ENCODE measurements at places on chromosomes 12 and 14. TPM values are rescaled to one million over a fixed set of nuclear protein-coding genes. Genes with fewer than 3 reads are reported as not detected.

GRCh38 chr12:132323171-132324010 lies 6.0 kb downstream of the GALNT9 start:
- no peak for DNase-seq

Gene NUAK1
- 14.9 TPM for total RNA-seq

DNA sequence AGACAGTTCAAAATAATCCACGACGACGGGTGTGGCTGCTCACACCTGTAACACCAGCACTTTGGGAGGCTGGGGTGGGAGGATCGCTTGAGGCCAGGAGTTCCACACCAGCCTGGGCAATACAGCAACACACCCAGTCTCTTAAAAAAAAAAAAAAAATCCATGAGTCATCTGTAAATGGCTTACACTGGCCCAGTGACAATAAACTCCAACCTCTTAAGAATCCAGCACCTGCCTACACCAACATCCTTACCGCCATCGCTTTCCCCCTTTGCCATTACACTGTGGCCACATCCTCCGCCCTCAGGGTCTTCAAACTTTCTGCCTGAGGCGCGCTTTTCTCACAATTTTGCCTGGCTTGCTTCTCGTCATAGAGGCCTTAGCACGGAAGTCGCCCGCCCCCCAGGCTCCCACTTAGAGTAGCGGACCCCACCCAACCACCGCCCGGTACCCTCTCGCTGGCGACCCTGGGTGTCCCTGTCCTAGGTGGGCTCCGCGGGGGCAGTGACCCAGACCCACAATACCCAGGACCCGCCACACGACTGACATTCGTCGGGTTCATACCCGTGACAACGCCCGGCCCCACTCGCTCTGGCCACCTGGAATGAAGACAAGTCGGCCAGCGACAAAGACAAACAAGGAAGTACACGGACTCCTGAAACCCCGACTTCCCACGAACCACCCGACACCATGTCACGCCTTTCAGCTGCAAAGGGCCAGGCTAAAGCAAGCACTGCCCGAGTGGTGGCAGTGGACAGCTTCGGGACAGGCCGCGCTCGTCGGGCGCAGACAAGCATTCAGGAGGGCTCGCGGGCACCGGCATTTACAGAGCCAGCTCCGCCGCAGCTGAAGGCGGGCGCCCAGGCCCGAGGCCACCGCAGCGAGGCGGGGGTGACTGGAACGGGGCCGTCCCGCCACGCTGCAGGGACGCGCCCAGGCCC lies 636 bp downstream of the GOLGA3 start:
- peak; percentile 76 for DNase-seq

DNA sequence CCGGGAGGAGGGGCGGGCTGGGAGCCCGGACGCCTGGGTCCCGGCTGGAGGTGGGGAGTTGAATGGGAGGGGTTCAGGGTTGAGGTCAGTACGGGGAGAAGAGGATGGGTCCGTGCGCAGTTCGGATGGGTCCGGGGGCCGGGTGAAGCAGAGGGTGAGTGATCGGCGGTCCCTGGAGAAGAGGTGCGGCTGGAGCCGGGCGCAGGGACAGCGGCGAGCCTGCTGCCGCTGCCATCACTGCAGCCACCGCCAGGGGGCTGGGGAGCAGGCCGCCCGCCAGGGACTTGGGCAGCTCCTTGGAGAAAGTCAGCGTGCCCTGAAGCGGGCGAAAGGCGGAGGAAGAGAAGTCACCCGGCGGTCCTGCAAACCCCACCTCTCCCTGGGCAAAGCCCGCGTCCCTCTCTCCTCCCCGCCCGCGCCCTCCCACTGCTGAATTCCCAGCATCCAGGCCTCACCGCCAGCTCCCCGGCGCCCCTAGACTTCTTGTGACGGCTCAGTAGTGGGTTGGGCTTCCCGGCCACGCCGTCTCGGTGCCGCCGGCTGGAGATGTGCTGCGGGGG lies 6.0 kb upstream of the GPR84 start:
- DNase-seq, result peak; percentile 77

DNA sequence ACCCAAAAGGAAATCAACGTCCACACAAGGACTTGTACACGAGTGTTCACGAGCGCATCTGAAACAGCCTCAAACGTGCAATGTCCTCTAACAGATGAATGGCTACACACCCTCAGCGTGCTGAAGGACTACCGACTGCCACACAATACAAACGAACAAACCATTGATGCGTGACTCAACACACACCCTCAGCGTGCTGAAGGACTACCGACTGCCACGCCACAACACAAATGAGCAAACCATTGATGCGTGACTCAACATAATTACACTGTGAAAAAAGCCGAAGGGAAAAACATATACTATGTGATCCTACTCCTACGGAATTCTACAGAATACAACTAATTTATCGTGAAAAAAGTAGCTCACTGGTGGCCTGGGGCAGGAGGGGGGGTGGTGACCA lies 25.1 kb upstream of the BTBD6 start:
- no peak for DNase-seq

Gene OTOGL
- total RNA-seq, result 0.71 TPM

- DNase-seq, result peak; percentile 74
Measured at GRCh38 chr12:75982979-75983660, 48.5 kb downstream of the PHLDA1 start.

GRCh38 chr14:59275668-59276067 lies 87.2 kb downstream of the DAAM1 start:
- DNase-seq, result peak; percentile 92

GRCh38 chr12:67601126-67601525 lies 47.4 kb upstream of the DYRK2 start:
- no peak for DNase-seq

- peak; percentile 16 for DNase-seq
Measured at GRCh38 chr14:35223927-35224326, 68.3 kb upstream of the PSMA6 start.

GRCh38 chr12:2318286-2318685 lies 265.5 kb downstream of the CACNA1C start:
- DNase-seq, result no peak

DNA sequence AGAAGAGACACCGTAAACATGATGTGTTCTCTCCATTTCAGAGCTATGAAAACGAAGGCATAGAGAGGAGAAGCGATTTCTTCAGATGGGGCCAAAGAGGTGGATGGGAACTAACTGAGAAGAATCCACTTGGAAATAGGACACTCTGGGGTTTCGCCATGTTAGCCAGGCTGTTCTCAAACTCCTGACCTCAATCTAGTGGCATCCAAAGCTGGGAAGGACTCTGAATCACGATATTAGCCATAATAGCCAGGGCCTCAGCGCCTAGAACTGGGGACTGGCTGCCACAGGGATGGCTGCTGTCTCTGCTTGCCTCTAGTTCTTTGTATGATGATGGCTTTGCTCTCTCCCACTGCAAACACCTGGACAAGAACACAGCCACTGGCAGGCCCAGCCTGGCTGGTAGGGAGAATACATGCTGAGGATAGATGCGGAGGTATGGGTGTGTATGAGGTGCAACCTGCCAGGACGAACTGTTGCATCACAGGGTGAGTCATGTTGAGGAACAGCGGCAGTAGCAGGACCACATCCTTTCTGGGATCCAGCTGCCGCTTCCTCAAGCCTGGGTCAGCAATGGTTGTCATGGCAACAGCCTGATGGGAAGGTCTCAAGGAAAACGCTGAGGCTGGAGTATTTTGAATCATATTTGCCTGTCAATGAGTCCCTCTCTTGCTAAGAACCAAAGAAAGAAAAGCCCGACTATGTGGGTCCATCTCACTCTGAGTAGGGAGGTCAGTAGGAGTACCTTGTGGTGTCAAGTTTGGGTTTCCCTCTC lies 31.1 kb downstream of the CCDC177 start:
- DNase-seq, result peak; percentile 93

GRCh38 chr14:74954232-74954946 lies 1.0 kb downstream of the PGF start:
- DNase-seq, result no peak

DNA sequence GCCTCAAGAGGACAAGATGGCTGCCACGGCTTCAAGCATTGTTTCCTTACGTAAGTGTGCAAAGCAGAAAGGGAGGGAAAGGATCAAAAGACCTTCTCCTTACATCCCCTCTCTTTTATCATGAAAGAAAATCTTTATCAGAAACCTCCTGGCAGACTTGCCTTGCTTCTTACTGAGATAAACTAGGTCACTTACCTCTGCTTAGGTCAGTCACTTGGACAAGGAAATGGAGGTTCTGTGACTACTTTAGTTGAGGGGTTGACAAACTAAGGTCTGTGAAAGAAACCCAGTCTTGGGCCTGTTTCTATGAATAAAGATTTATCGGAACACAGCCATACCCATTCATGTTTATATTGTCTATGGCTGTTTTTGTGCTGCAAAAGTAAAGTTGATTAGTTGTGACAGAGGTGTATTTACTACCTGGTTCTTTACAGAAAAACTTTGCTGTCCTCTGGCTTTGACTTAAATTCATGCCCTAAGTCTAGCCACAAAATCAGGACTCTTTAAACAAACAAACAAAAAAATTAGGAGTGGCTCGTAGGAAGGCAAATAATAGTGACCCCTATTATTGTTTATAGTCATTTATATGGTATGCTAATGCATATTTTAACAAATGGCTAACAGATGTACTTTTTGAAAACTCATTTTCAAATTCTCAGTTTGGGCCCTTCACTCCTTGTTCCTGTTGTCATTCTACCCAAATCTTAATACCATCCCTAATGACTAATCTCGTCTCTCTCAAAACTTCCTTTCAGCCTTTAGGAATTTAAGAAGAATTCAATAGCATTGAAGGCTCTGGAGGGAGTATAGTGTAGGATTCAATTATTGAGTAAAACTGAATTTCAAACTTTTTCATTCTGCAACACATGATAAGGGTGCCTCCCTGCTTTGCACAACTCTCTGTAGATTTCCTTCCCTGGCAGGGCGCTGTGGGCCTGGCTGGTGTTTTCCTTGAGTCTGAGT lies 42.0 kb upstream of the ATP2B1 start:
- DNase-seq, result peak; percentile 61

DNA sequence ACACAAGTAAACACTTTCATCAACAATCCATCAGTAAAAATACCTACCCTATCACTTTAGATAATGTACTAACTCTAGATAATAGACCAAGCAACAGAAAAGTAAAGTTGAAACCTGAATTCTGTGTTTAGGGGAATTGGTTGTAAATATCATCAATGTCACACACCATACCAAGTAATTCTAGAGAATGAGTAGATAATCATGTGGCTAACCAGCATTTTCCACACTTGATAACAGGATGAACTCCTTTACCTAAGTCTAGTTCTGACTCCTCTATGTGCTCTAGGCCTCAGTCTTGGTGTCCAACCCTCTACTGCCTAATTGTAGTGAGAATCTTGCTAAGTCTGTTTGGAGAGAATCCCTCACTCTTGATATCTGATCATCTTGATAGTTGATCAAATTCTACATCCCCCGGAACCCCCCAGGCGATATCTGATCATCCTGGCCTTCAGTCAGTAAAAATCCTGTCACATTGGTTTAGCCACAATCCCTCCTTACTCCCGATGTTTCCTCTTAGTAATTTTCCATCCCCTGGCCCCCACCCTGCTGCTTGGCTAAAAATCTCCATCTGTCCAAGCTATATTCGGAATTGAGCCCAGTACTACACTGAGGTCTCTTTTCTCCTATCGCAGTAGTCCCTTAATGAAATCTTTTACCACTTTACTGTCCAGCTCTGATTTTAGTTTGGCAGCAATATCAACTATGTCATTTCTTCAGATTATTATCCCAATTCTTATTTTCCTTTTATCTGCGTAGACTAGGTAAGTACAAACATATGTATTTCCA lies 3.4 kb upstream of the SLCO1A2 start:
- no peak for DNase-seq

Gene AMHR2
- total RNA-seq, result not detected

DNA sequence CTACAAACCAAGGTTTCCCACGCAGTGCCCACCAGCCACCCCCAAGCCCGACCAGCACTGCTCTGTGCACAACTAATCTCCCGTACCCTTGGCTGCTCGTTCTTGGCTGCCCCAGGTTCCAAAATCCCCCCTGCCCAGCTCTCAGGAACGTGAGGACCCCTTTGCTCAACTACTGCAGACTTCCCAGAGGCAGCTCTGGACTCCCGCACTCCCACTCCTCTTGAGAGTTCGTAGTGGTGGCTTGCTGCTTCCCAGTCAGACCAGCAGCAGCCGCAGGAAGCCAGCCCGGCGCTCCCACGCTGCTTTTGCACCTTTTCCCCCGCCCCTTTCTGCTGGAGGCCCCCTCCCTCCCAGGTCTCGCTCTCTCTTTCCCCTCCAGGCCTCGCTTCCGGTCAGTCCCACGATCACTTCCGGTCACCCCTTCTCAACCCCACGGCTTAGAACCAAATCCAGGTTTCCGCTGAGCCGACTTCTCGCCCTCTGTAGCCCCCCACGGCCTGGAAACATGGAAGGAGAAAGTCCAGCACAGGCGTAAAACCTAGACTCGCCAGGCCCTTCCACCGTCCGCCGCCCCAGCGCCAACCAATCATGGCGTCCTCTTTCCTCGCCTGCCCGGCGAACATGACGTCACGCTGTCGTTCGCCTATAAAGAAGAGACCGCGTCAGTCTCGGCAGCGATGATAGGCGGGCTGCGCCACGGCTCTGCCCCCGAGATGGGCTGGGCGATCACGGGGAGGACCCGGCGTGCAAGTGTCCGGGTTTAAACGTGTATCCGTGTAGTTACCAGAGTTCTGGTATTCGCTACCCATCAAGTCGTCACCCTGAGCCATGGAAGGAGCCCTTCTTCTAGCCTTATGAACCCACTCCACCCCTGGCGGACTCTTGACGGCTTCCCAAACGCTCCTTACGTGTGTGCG lies at the start of gene TFCP2:
TSS of gene TFCP2 (minus strand) at position 621 of the 917 bp plus-strand sequence. CDS start 713 bp downstream, outside the sequence.
- DNase-seq, result peak; percentile 92

Gene B4GALNT1
- total RNA-seq, result 21.6 TPM

Gene RIMBP2
- 0.47 TPM for total RNA-seq

- DNase-seq, result no peak
Measured at GRCh38 chr12:116172224-116172849, 105.2 kb downstream of the MED13L start.

GRCh38 chr12:112107306-112108201 lies 1.0 kb downstream of the NAA25 start:
- no peak for DNase-seq

DNA sequence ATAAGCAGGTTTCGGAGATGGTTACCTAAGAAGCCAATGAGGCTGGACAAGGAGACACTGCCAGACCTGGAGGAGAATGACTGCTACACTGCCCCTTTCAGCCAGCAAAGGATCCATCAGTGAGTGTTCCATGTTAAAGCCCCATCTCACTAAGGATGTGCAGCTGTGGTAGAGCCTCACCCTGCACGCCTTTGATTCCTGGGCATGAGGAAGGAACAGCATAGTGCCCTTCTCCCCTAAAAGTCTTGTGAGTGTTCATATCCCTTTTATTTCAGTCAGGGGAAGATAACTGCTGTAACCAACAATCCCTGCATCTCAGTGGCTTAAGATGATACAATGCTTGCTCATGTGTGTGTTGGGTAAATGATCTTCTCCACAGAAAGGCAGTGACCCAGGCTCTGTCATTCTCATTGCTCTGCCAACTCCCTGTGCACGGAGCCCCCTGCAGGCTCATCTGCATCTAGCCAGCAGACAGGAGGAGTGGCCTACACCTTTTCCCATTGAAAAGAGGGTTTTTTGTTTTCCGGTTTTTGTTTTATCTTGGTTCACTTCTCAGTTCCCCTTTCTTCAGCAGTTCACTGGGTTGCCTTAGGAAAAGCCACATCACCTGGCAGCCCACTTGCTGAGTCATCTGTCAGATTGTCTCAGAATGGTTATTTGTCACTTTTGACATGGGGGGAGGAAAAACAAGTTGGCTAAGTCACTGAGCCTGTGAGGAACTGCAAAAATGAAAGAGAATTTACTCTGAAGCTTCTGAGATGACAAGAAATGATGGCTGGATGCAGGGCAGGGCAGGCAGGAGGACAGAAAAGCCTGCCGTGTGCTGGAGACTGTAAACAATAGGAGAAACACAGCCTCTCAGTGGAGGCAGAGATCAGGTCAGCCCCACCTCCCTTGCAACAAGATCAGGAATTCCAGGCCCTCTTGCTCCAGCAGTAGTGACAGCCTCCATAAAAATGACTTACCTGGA lies 193.3 kb downstream of the ANO4 start:
- peak; percentile 86 for DNase-seq
